A549 treated with Mapracorat at 1 μM for 4 hours (cell line): ENCODE measurements at places on chromosomes 13 and 19. TPM values are rescaled to one million over a fixed set of nuclear protein-coding genes. Genes with fewer than 3 reads are reported as not detected.

The GPR18 gene
- not detected in 5 replicates for total RNA-seq

The VSTM2B gene
- total RNA-seq = not detected in 5 replicates

The CCDC8 gene
- not detected in 5 replicates for total RNA-seq

The ACP7 gene
- total RNA-seq = 0.05 to 0.17 TPM in 2 of 5 replicates, not detected in the others

The MUC16 gene
- 0.02 to 0.13 TPM (median 0.05 TPM) in 5 replicates for total RNA-seq

The LGALS14 gene
- not detected in 5 replicates for total RNA-seq

The ERICH4 gene
- total RNA-seq = 0.15 TPM in 1 of 5 replicates, not detected in the others

The CCDC70 gene
- total RNA-seq = not detected in 5 replicates

The TPP2 gene
- 13.0 to 17.5 TPM (median 15.5 TPM) in 5 replicates for total RNA-seq

The OR7G3 gene
- not detected in 5 replicates for total RNA-seq

The TSHZ3 gene
- total RNA-seq = 2.4 to 3.4 TPM (median 2.8 TPM) in 5 replicates

The SYCN gene
- total RNA-seq = not detected in 5 replicates

The TUBB4A gene
- 6.0 to 7.6 TPM (median 6.5 TPM) in 5 replicates for total RNA-seq

The DKKL1 gene
- 0.11 to 1.1 TPM (median 0.59 TPM) in 5 replicates for total RNA-seq

The HSD17B14 gene
- total RNA-seq = 12.3 to 15.1 TPM (median 12.8 TPM) in 5 replicates

The SIAH3 gene
- total RNA-seq = 0.01 TPM in 1 of 5 replicates, not detected in the others

The TMEM147 gene
- total RNA-seq = 374 to 446 TPM (median 422 TPM) in 5 replicates

The KLC3 gene
- total RNA-seq = 0.91 to 1.4 TPM (median 1.1 TPM) in 5 replicates

The LHB gene
- total RNA-seq = not detected in 5 replicates

The INAFM1 gene
- total RNA-seq = 4.5 to 12.5 TPM (median 10.5 TPM) in 5 replicates

The LRG1 gene
- total RNA-seq = 0.05 to 0.23 TPM (median 0.12 TPM) in 4 of 5 replicates, not detected in the other

The GRIN2D gene
- total RNA-seq = 5.5 to 9.7 TPM (median 8.9 TPM) in 5 replicates

The LYPD5 gene
- 0.20 to 0.41 TPM (median 0.25 TPM) in 5 replicates for total RNA-seq

The SPACA4 gene
- not detected in 5 replicates for total RNA-seq

The CDC16 gene
- 38.9 to 43.9 TPM (median 42.2 TPM) in 5 replicates for total RNA-seq

The ZNF574 gene
- 29.6 to 38.8 TPM (median 36.5 TPM) in 5 replicates for total RNA-seq

The MYO1F gene
- total RNA-seq = 0.16 to 0.48 TPM (median 0.24 TPM) in 5 replicates

The WDR88 gene
- total RNA-seq = 0.31 TPM in 1 of 5 replicates, not detected in the others

The CRLF1 gene
- total RNA-seq = 3.0 to 7.7 TPM (median 5.0 TPM) in 5 replicates
